ENCODE measurements at places on chromosomes 11 and 22.
A peak's percentile ranks its signal among the peaks of the same experiment; 100 is the strongest.

- no peak for DNase-seq
Measured at GRCh38 chr11:15585602-15586331, 471.0 kb downstream of the INSC start.

DNA sequence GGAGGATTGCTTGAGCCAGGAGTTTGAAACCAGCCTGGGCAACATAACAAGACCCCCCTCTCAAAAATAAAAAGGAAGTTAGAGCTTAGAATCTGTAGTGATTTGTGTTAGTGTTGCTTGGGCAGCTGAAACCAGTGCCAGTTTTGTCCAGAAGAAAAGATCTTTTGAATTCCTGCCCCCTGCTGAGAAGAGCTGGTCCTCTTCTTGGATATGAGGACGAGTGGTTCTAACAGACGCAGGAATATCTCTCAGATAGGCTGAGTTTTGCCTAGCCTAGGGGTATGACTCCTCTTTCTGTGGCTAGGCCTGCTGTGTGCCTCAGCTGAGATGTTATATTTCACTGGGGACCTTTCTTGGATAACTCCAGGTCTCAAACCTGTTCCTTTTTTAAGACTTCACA lies 102.8 kb downstream of the STIM1 start:
- no peak for DNase-seq

GRCh38 chr11:61004761-61005181 lies 33.3 kb downstream of the CD6 start:
- DNase-seq: no peak

- DNase-seq: no peak
Measured at GRCh38 chr11:17498475-17498874, 21.8 kb upstream of the ABCC8 start.

GRCh38 chr22:32079130-32080089 lies 36.3 kb downstream of the SLC5A1 start:
- peak; percentile 45 for DNase-seq

- no peak for DNase-seq
Measured at GRCh38 chr11:126088999-126089398, 26.3 kb upstream of the CDON start.

GRCh38 chr11:70508231-70508480 lies 109.8 kb downstream of the CTTN start:
- DNase-seq: no peak

GRCh38 chr11:19946681-19947080 lies 213.6 kb downstream of the DBX1 start:
- DNase-seq: no peak

DNA sequence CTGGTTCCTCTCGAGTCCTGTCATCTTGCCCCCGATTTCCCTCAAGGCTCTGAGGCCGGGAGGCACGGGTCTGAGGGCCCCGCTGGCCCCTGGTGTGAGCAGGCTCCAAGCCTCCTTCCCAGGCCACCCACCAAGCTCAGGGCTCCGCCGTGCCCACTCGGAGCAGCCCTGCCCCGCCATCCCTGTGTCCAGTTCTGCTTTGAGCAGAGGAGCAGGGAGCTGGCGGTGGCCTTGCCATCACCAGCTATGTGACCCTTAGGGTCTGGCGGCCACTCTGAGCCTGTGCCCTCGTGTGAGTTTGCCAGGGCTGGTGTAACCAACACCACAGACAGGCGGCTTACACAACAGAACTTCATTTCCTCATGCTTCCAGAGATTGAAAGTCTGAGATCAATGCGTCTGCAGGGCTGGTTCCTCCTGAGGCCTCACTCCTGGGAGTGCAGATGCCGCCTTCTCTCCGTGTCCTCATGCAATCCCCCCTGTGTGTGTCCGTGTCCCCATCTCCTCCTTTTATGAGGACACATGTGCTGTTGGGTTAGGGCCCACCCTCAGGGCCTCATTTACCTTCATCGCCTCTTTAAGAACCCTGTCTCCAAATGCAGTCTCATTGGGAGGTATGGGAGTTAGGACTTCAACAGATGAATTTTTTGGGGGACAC lies 36.5 kb upstream of the CELSR1 start:
- DNase-seq: no peak

DNA sequence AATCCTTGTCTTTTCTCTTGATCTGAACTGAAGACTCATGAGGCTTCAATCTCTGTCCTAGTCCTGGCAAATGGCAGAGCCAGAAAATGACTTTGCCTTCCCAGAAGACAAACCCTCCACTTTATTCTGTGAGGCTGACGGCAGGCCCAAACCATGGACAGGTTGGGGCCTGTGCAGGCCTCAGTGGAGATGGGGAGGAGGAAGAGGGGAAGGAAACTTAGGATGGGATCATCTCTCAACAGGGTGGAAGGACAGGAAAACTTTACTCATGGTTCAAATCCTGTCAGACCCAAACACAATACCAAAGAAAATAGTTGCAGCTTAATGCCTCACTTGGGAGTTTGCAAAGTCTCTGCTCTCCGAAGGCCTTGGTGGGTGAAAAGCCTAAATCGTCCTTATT lies 9.8 kb downstream of the RPL27A start:
- no peak for DNase-seq

- no peak for DNase-seq
Measured at GRCh38 chr22:42199025-42199424, 68.4 kb upstream of the CYP2D6 start.

DNA sequence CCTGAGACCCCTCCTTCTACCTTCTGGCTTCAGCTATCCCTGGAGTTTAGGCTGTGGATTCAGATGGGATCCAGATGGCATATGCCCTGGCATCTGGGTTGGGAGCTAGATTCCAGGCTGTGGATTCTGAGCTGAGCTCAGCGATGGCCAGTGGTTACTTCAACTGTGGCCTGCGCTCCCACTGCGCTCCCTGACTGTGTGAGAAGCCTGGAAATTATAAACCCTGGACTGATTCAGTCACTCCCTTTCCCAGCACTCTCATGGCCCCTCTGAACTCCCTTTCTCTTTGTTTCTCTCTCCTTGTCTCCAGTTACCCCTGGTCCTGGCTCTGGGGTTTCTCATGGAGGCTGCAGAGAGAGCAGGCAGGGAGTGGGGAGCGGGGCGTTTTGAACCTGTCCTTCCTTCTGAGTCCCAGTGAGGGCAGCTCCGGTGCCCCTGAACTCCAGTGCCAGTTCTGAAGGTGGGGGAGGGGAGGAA lies 4.8 kb downstream of the ARHGEF17 start:
- DNase-seq: peak; percentile 60
